Upper lobe of right lung (tissue), 1 donor: ENCODE measurements at places on chromosomes 5 and 9.

- H3K27me3 ChIP-seq = peaks cover 14% of the 10 kb centered on the region
- no peaks in the 10 kb centered on the region for H3K36me3 ChIP-seq
- DNase-seq = peak; percentile 84
- H3K4me1 ChIP-seq = no peaks in the 10 kb centered on the region
Measured at GRCh38 chr9:83061990-83062650, 822 bp downstream of the RASEF start.

- no peaks in the 10 kb centered on the region for H3K27me3 ChIP-seq
- peaks cover 4% of the 10 kb centered on the region for H3K4me1 ChIP-seq
- H3K36me3 ChIP-seq = no peaks in the 10 kb centered on the region
- H3K27ac ChIP-seq = no peak overlapping the region
- DNase-seq = no peak
Measured at GRCh38 chr9:98968601-98969337, 25.1 kb downstream of the COL15A1 start.

GRCh38 chr5:159878988-159879471 is 37.3 kb upstream of the ADRA1B start:
- peak; percentile 73 for DNase-seq
- H3K4me1 ChIP-seq = peaks cover 27% of the 10 kb centered on the region
- no peaks in the 10 kb centered on the region for H3K36me3 ChIP-seq
- peak overlapping the region; percentile 80 for H3K27ac ChIP-seq
- no peak overlapping the region for H3K4me3 ChIP-seq
- no peaks in the 10 kb centered on the region for H3K27me3 ChIP-seq

GRCh38 chr5:150560401-150561191 is 52.7 kb downstream of the NDST1 start:
- peaks cover 11% of the 10 kb centered on the region for H3K36me3 ChIP-seq
- H3K4me1 ChIP-seq = peaks cover 3% of the 10 kb centered on the region
- no peak overlapping the region for H3K27ac ChIP-seq
- no peak for DNase-seq
- H3K4me3 ChIP-seq = no peak overlapping the region

GRCh38 chr9:92807757-92808725 is 43.4 kb upstream of the BICD2 start:
- H3K4me3 ChIP-seq = peak overlapping the region; percentile 24
- no peaks in the 10 kb centered on the region for H3K36me3 ChIP-seq
- H3K27ac ChIP-seq = no peak overlapping the region
- peaks cover 26% of the 10 kb centered on the region for H3K4me1 ChIP-seq
- DNase-seq = no peak

DNA sequence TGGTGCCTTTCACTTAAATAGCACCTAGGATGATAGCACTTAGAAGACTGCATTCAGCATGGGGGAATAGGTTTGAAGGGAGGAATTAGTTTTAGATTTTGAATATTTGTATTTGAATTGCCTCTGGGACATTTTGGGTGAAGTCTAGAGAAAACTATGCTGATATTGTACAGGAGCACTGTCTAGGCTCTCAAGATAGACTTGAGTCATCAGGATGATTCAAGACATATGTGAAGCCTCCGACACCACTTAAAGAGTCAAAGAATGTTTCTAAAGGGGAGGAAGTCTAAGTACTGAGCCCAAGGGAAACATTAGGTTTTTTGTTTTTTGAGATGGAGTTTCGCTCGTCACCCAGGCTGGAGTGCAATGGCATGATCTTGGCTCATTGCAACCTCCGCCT is 63.9 kb upstream of the CCDC180 start:
- H3K4me1 ChIP-seq = peaks cover 12% of the 10 kb centered on the region
- H3K27me3 ChIP-seq = no peaks in the 10 kb centered on the region
- DNase-seq = no peak
- no peaks in the 10 kb centered on the region for H3K36me3 ChIP-seq
- no peak overlapping the region for H3K4me3 ChIP-seq

DNA sequence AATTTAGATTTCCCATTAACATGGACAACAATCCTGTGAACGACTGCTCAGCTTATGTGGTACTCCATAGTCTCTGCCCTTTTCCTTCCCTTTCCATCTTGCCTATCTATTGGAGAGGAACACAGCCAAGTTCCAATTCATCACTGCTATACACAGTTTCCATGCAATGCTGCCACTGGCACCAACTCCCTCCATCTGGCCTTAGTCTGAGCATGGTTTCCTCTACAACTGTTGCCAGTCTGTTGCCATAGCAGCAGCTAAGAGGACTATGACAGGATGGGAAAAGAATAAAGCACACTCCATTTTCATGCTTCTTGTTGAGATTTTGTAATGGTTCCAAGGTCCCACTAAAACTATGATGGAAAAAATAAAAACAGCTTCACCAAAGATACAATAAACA is 189.0 kb downstream of the HCN1 start:
- H3K27ac ChIP-seq = no peak overlapping the region
- no peaks in the 10 kb centered on the region for H3K4me1 ChIP-seq
- H3K36me3 ChIP-seq = no peaks in the 10 kb centered on the region
- DNase-seq = no peak

DNA sequence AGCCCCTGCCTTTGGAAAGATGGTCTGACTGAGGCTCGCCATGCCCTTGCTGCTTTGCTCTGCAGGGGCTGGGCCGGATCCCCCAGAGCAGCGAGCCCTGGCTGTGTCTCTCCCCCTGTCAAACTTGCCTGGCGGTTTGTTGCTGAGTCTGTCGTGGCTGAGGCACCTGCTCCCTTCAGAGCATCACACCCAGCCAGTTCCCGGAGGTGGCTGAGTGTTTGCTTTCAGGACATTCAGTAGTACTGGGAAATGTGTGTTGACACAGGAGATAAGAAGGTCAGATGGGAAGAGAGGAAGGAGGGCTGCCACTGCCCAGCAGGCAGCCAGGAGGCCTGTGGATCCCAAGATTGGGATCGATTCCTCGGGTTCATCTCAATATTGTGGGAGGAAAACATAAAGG is 62.9 kb downstream of the GADD45G start:
- H3K4me3 ChIP-seq = no peak overlapping the region
- H3K4me1 ChIP-seq = peaks cover 27% of the 10 kb centered on the region
- no peaks in the 10 kb centered on the region for H3K27me3 ChIP-seq

- H3K4me3 ChIP-seq = no peak overlapping the region
- peak; percentile 80 for DNase-seq
- H3K4me1 ChIP-seq = no peaks in the 10 kb centered on the region
- H3K36me3 ChIP-seq = peaks cover 13% of the 10 kb centered on the region
- H3K27ac ChIP-seq = no peak overlapping the region
Measured at GRCh38 chr9:36118706-36119105, 17.8 kb upstream of the GLIPR2 start.

- H3K4me3 ChIP-seq = no peak overlapping the region
- H3K27ac ChIP-seq = peak overlapping the region; percentile 17
- no peaks in the 10 kb centered on the region for H3K4me1 ChIP-seq
- peak; percentile 70 for DNase-seq
- H3K27me3 ChIP-seq = no peaks in the 10 kb centered on the region
Measured at GRCh38 chr9:132756214-132756845, 86.1 kb downstream of the GTF3C4 start.

DNA sequence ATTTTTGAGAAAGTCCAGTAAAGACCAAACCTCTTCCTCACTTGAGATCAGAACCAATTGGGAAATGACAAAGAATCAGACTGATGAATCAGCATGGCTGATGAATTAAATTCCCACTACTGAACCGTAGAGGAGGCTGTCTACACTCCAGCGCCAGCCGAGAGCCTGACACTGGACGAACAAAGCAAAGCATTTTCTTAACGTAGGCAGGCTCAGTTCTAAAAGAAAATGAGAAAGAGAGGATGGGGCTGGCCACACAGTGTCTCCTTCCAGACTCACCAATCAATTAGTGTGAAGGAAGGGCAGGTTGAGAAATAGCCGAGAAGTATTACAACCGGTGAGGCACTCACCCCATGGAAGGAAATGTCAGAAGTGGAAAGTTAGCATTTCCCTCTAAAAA is 49.4 kb downstream of the ITGA1 start:
- H3K4me1 ChIP-seq = peaks cover 6% of the 10 kb centered on the region
- no peak overlapping the region for H3K4me3 ChIP-seq
- no peaks in the 10 kb centered on the region for H3K36me3 ChIP-seq
- no peak for DNase-seq
- H3K27me3 ChIP-seq = no peaks in the 10 kb centered on the region
- peak overlapping the region; percentile 65 for H3K27ac ChIP-seq

DNA sequence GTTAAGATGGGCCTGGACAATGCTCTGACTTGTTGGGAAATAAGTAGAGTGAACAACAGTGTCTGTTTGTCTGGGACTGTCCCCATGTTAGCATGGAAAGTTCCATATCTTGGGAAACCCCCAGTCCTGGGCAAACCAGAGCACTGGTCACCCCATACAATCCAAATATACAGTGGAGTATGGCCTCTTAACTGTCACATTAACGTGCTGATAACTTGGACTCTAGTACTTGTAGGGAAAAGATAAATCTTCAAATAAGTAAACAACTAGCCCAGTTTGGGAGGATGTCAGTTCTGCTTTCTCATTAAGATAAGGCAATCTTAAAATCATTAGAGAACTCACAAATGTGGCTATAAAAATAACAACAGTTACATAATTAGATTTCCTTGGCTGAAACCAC is 47.6 kb upstream of the JAK2 start:
- DNase-seq = no peak
- H3K27me3 ChIP-seq = no peaks in the 10 kb centered on the region
- no peaks in the 10 kb centered on the region for H3K36me3 ChIP-seq
- no peak overlapping the region for H3K4me3 ChIP-seq
- no peak overlapping the region for H3K27ac ChIP-seq
- H3K4me1 ChIP-seq = peaks cover 31% of the 10 kb centered on the region

GRCh38 chr5:90590-91547 is 1.1 kb upstream of the PLEKHG4B start:
- no peaks in the 10 kb centered on the region for H3K4me1 ChIP-seq
- peaks cover 50% of the 10 kb centered on the region for H3K27me3 ChIP-seq
- H3K36me3 ChIP-seq = no peaks in the 10 kb centered on the region
- no peak for DNase-seq
- no peak overlapping the region for H3K27ac ChIP-seq

- no peaks in the 10 kb centered on the region for H3K27me3 ChIP-seq
- no peaks in the 10 kb centered on the region for H3K4me1 ChIP-seq
- no peak for DNase-seq
- no peaks in the 10 kb centered on the region for H3K36me3 ChIP-seq
- no peak overlapping the region for H3K4me3 ChIP-seq
Measured at GRCh38 chr5:13606051-13606450, 338.4 kb downstream of the DNAH5 start.

GRCh38 chr5:33539212-33539611 is 98.4 kb downstream of the TARS1 start:
- no peak overlapping the region for H3K4me3 ChIP-seq
- no peak for DNase-seq
- H3K27me3 ChIP-seq = no peaks in the 10 kb centered on the region
- no peaks in the 10 kb centered on the region for H3K36me3 ChIP-seq
- H3K4me1 ChIP-seq = no peaks in the 10 kb centered on the region
- H3K27ac ChIP-seq = no peak overlapping the region

GRCh38 chr9:95215336-95215898 is 102.1 kb downstream of the FANCC start:
- H3K4me1 ChIP-seq = no peaks in the 10 kb centered on the region
- no peaks in the 10 kb centered on the region for H3K36me3 ChIP-seq

DNA sequence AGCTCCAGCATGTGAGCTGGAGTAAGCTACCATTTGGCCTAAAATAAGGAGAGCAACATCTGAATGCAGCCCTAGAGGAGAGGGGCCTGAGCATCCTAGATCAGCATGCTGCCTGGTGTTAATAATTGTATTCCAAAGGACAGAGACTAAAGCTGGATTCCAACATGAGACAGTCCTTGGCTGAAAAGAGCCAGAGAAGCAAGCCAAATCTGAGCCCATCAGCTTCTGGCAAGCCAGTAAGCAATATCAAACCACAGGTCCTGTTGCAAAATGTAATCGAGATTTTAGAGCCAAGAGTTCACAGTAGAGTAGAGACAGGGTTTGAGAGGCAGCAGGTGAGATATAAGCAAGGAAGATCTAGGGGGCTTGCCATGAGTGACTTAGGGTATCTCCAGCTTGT is 42.3 kb upstream of the DMAC1 start:
- H3K27ac ChIP-seq = no peak overlapping the region
- no peaks in the 10 kb centered on the region for H3K27me3 ChIP-seq
- no peak overlapping the region for H3K4me3 ChIP-seq
- DNase-seq = no peak
- H3K36me3 ChIP-seq = no peaks in the 10 kb centered on the region

GRCh38 chr9:129415942-129416651 is 204.8 kb downstream of the C9orf50 start:
- H3K36me3 ChIP-seq = no peaks in the 10 kb centered on the region
- H3K4me1 ChIP-seq = peaks cover 21% of the 10 kb centered on the region
- H3K27me3 ChIP-seq = no peaks in the 10 kb centered on the region
- no peak overlapping the region for H3K4me3 ChIP-seq

DNA sequence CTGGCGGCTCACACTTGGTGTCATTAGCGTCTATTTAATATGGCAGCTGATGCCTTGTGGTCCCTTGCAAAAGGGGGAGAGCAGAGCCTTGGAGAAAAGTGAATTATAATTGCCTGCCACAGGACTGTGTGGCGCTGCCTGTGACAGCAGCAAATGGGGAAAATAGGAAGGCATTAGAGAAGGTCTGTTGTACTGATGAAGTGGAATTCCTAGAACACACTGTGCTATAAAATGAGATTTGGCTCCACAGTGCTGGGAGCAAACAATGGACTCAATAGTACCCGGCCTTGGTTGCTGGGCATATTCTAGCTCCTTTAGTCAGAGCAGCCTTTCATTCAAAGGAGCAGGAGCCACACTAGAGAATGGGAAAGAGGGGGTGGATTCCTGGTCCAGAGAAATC is 21.3 kb downstream of the SEMA6A start:
- no peak for DNase-seq
- H3K27ac ChIP-seq = no peak overlapping the region
- no peaks in the 10 kb centered on the region for H3K36me3 ChIP-seq
- H3K4me3 ChIP-seq = no peak overlapping the region

DNA sequence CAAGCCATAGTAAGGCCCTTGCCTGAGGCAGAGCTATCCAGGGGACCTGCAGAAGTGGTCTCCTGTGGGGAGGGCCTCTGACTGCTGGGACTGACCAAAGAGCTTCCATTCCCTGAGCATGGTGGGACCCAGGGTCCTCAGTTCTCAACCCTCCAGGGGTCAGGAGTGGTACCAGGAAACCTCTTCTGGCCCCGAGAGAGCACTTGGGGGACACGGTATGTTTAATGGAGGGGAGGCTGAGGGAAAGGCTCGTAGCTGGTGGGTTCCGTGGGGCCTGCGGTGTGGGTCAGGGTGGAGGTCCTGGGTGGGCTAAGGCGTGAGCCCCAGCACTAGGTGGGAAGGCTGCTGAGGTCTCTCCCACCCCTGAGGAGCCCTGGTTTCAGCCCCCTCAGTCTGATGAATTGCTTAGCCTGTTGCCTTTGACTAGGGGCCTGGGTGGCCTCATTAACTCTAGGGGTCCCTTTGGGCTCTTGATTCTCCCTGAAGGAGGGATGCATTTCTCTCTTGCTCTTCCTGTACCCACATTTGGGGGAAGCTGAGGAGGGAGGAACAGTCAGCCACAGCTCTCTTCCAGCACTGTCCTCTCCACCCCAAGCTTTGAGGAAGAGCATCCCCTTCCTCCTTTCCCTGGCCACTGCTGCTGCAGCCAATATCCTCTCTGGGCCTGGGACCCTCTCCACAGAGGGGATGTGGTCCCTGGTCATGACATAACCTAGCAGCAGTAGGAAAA is 34.0 kb downstream of the CSF1R start:
- H3K27ac ChIP-seq = no peak overlapping the region
- peaks cover 83% of the 10 kb centered on the region for H3K36me3 ChIP-seq
- no peak overlapping the region for H3K4me3 ChIP-seq
- H3K4me1 ChIP-seq = no peaks in the 10 kb centered on the region
- DNase-seq = no peak
